ENCODE measurements at places on chromosomes 2 and 18. TPM values are rescaled to one million over a fixed set of nuclear protein-coding genes. Genes with fewer than 3 reads are reported as not detected.

GRCh38 chr18:66655407-66655806, 51.5 kb upstream of the CDH19 start:
- DNase-seq, result no peak

Gene AGAP1
- total RNA-seq, result 18.1 TPM

DNA sequence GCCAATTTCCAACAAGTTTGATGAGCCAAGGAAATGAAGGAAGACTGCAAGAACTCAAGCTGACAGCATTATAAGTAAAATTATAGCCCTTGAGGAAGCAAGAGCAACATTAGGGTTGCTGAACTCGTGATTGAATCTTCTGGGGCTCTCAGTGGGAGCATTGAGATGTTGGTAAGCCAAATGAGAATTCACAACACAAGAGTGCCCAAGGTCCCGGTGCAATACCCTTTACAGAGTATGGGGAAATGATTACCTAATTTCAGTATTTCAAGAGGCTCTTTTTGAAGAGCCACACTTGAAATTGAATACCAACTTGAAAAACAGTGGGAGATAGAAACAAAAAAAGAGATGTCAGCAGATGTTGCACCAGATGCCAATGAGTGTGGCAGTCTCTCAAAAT, 554.5 kb downstream of the STK39 start:
- DNase-seq, result no peak

GRCh38 chr2:46259777-46260168, 37.4 kb upstream of the EPAS1 start:
- DNase-seq, result no peak

DNA sequence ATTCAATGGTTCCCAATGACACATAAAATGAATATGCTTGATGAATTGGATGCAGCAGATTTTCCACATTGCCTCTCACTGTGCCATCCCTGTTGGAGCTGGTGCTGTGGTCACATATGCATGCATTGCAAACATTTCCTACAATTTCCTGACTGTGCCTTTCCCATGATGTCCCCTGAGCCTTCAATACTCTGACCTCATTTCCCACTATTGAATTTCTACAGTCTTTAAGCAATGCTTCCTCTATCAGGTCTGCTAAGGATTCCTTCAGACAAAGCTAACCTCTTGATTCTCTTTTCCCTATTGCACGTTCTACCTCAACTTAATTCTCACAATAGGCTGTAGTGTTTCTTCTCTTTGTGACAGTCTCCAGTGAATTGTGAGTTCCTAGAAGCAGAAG, 342.5 kb upstream of the CRIM1 start:
- no peak for DNase-seq

GRCh38 chr2:198494931-198495330, 690.5 kb downstream of the PLCL1 start:
- no peak for DNase-seq

Measured in NCI-H460 (cell line).